Frontal cortex (tissue), 4 donors: ENCODE measurements at places on chromosomes 2 and 18. TPM values are rescaled to one million over a fixed set of nuclear protein-coding genes. Genes with fewer than 3 reads are reported as not detected.

Gene IGFBP2
- 253 TPM for total RNA-seq

Gene ASPRV1
- 2.0 TPM for total RNA-seq

Gene GMCL1
- total RNA-seq, result 13.5 TPM

Gene AMER3
- 44.0 TPM for total RNA-seq

Gene CNTNAP5
- total RNA-seq, result 30.6 TPM

Gene ABCG5
- total RNA-seq, result not detected

Gene MAP3K19
- total RNA-seq, result 0.41 TPM

Gene ANKRD62
- not detected for total RNA-seq

Gene C1QL2
- 0.41 TPM for total RNA-seq

Gene G6PC2
- not detected for total RNA-seq

Gene PLGLB2
- total RNA-seq, result 0.41 TPM

Gene EHD3
- total RNA-seq, result 7.7 TPM

Gene CD8A
- total RNA-seq, result 1.2 TPM

Gene CCDC88A
- 273 TPM for total RNA-seq

Gene ASIC4
- 2.9 TPM for total RNA-seq

Gene CELF4
- 92.9 TPM for total RNA-seq

Gene FOSL2
- 20.0 TPM for total RNA-seq

Gene CNOT11
- 14.3 TPM for total RNA-seq

Gene SERPINE2
- total RNA-seq, result 36.3 TPM

Gene PFN4
- total RNA-seq, result not detected

Gene ABCG8
- total RNA-seq, result 0.41 TPM

Gene NXPH2
- total RNA-seq, result 25.7 TPM

Gene CD28
- 1.2 TPM for total RNA-seq

Gene DUSP28
- total RNA-seq, result 9.8 TPM

Gene EVX2
- total RNA-seq, result not detected

Gene FBXO36
- total RNA-seq, result 7.3 TPM

Gene GALNT13
- 18.8 TPM for total RNA-seq

Gene TEX44
- not detected for total RNA-seq

Gene PAIP2B
- 20.4 TPM for total RNA-seq
